Posterior cingulate gyrus (tissue), 11 donors: ENCODE measurements at places on chromosomes 7 and 10.
A peak's percentile ranks its signal among the peaks of the same experiment; 100 is the strongest.

- peak; percentile 10 for DNase-seq
Observed at GRCh38 chr10:132305654-132306342, 2.0 kb downstream of the STK32C start.

- DNase-seq = no peak
Observed at GRCh38 chr10:42929993-42930392, 146.9 kb upstream of the RET start.

DNA sequence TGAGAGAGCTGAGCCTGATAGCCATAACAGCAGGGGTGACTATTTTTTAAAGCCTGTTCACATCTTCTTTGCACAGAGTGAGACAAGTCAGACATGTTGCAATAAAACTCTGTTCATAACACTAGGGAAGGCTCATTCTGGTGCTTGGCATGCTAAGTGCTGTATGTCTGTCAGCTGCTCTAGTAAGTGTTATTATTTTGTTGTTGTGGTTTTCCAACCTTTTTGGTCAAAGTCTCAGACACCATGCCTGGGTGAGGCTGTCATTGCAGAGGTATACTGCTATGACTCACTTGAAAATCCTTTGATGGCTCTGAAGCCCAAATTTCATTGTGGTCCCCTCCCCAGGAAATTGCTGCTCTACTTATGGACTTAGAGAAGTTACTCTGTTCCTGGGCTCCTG lies 129.7 kb downstream of the ADRA2A start:
- DNase-seq = no peak

- no peak for DNase-seq
Observed at GRCh38 chr7:26343837-26344236, 52.2 kb downstream of the SNX10 start.

DNA sequence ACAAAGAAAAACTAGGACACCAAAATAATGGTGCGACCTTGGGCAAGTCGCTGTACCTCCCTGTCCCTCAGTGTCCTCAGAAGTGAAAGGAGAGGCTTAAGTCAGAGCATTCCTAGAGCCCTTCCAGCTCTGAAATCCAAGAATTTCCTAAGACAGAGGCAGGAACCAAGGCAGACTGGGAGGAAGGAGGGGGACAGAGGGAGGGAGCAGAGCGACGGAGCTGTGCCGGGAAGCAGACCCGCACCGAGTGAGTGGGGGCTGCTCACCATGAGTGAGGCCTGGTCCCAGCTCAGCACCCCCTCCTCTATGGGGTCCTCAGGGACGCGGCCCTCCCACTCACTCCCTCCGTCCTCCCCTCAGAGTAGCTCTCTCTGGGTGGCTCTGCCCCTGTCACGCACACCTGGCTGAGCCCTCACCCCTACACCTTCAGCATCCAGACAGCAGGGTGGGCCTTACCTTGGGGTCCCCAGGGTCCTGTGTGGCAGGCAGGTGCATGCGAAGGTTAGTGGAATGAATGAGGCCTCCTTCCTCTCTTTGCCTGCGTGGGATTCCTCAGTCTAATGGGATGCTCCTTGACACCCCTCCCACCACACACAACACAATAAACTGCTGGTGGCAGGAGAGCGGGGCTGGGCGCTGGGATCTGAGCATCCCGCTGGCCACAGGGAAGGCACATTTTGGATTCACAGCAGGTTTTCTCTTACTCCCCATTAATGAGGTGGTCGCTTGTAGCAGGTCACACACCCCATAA lies 4.6 kb upstream of the SMARCD3 start:
- DNase-seq = no peak

DNA sequence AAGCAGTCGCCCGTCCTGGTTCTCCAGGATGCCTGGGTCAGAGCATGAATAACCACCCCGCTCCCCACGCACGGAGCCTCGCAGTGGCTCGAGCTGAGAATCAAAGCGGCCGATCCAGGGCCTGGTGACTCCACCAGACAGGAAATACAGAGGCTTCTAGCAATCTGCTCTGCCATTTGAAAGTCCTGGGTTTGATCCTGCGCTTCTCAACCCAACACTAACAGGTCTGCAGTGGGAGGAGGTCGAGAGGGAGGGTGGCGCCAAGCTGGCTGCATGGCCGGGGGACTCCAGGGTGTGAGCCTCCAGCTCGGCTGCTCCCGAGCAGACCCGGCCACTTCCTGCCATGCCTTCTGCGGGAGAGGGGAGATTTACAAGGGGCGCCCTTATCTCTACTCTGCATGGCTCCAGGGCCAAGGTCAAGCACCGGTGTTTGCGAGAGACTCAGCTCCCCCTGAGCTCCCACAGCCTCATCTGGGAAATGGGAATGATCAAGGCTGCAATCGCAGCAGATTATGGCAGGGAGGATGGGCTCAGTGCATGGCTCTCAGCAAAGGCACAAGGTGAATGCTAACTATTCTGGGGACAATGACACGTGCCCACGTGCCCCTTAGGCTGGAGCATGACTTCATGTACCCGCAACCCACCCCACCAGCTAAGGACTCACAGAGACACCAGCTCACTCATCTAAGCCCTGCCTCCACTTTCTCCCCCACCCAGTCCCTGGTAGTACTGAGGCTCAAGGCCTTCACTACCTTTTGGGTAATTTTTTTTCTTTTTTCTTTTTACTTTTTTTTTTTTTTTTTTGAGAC lies 73.9 kb upstream of the TNRC18 start:
- no peak for DNase-seq

DNA sequence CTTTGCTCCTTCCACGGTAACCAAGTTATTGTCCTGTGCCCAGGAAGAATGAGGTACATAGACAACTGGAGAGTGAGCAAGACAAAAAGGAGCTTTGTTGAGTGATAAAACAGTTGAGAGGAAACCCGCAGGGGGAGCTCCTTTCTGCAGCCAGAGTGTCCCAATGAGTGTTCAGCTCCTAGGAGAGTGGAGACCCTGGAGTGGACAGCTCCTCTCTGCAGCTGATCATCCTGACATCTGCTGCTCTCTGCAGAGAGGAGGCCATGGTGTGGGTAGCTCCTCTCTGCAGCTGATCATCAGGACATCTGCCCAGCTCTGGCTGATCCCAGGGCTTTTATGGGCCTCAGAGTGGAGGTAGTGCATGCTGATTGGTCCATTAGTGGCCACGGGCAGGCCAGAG lies 53.4 kb upstream of the PCDH15 start:
- DNase-seq = no peak

- DNase-seq = no peak
Observed at GRCh38 chr7:34385384-34385783, 272.6 kb upstream of the NPSR1 start.

DNA sequence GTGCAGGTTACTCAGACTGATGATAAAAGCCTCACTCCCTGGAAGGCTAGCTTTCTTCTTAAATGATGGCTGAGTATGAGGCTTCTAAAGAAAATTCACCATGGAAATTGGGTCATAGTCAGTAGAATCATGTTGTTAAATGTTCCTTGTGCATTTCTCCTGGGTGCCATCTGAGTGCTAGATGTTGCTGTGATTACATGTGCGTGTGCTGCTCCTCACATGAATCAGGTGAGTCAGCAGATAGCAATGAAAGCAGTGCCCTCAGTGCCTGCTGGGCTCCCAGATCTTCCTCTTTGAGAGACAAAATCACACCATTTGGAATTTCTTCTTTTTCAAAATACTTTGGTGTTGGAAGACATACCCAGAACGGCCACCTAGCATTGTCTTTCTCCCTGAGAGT lies 331.7 kb downstream of the XPNPEP1 start:
- no peak for DNase-seq

GRCh38 chr7:55366461-55367070 lies 1.4 kb downstream of the LANCL2 start:
- DNase-seq = no peak

DNA sequence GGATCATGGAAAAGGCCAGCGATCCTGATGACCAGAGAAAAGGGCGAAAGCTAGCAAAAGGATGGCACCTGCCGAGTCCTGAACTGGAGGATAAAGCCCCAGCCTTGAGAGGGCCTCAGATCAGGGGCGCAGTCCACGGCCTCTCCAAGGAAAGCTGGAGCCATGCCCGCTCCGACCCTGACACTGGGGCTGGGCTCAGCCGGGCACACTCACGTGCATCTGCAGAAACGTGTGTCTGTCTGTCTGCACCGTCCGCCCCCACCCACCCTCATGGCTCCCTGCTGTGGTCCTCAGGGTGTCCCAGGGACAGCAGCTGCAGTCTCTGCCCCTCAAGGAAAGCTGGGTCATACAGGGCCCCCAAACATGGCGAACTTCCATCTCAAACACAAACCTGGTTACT lies 200.5 kb downstream of the TCERG1L start:
- peak; percentile 47 for DNase-seq
